ENCODE measurements at places on chromosomes 16 and 17. TPM values are rescaled to one million over a fixed set of nuclear protein-coding genes. Genes with fewer than 3 reads are reported as not detected.

Gene SLC2A4
- 6.4 TPM for total RNA-seq

Gene CDH1
- total RNA-seq, result 319 TPM

Gene TSPAN10
- total RNA-seq, result 0.96 TPM

Gene ABCC11
- total RNA-seq, result not detected

Gene KRTAP16-1
- total RNA-seq, result not detected

Gene ST6GALNAC2
- not detected for total RNA-seq

Gene CLEC18A
- 1.4 TPM for total RNA-seq

Gene PLD6
- total RNA-seq, result 0.22 TPM

Gene KRT36
- total RNA-seq, result not detected

Gene C16orf74
- total RNA-seq, result 7.3 TPM

Gene CCDC102A
- total RNA-seq, result 3.5 TPM

Gene CCL5
- total RNA-seq, result not detected

Gene NPIPB13
- total RNA-seq, result 15.5 TPM

Gene ABCC3
- total RNA-seq, result 0.71 TPM

Gene AIPL1
- total RNA-seq, result 0.71 TPM

Gene CHTF8
- 138 TPM for total RNA-seq

Gene KIF18B
- 59.4 TPM for total RNA-seq

Gene PPY
- total RNA-seq, result not detected

Gene CRYBA1
- not detected for total RNA-seq

Gene DHRS7C
- not detected for total RNA-seq

Gene DLG4
- total RNA-seq, result 45.9 TPM

Gene TMEM220
- total RNA-seq, result 4.2 TPM

Gene KRTAP17-1
- not detected for total RNA-seq

Gene FBXO39
- total RNA-seq, result 0.22 TPM

Gene ZG16
- not detected for total RNA-seq

All from H1 (cell line).